ENCODE measurements at places on chromosomes 5 and 9.

GRCh38 chr5:125130591-125130990 is 384.2 kb upstream of the ZNF608 start:
- no peak for DNase-seq

DNA sequence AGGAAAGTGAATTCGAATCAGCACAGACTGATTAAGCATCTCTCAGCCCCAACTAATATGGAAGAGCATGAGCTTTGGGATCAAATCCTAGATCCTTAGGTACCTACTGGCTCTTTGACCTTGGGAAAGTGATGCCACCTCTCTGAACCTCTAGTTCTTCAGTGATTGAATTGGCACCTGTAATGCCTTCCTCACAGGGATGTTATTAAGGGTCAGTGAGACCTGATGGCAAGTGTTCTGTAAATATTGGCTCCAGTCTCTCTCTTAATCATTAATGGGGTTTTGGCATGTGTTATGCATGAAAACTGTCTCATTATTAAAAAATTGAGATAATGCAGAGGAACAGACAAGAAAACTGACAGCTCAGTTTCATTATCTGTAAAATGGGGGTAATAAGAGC is 115.8 kb downstream of the INSYN2B start:
- DNase-seq: no peak

DNA sequence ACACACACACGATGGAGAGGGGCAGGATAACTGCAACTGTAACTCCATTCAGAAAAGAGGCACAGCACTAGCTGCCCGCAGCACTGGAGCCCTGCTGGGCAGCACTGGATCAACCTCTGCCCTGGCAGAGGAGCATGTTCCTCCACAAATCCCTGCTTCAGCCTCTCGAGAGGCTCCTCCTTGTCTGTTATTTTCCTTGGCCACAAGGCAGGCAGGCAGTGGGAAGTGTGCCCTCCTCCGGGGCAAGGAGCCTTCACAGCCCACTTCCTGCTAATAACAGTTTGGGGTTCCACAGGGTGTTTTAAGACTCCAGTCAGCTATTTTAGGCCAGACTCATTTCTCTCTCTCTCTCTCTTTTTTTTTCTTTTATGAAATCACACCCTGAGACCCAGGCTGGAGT is 11.8 kb downstream of the FXN start:
- DNase-seq: no peak

DNA sequence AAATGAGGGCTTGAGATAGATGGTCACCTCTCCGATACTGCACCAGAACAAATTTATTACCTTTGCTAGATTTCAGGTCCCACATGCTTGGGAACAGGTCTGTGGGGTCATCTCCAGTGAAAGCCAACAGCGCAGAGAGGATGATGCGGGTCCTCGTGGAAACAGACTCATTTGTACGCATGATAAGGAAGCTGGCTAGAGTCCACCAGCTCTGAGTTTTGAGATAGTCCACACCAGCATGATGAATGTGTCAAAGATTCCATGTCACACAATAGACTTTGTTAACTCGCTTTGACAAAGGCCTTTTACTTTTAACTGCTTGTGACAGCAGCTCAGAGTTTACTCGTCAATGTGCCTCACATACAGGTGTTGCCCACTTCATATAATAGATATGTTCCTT is 105.4 kb upstream of the TBCA start:
- DNase-seq: no peak

- DNase-seq: no peak
Measured at GRCh38 chr5:14775857-14776256, 95.7 kb downstream of the ANKH start.

GRCh38 chr5:15440434-15440833 is 59.5 kb upstream of the FBXL7 start:
- DNase-seq: no peak

GRCh38 chr5:93578813-93579691 is 2.0 kb downstream of the NR2F1-AS1 start:
- DNase-seq: no peak

- DNase-seq: no peak
Measured at GRCh38 chr5:109857405-109858031, 167.8 kb downstream of the MAN2A1 start.

GRCh38 chr9:113772121-113772810 is 103.8 kb upstream of the ZNF618 start:
- DNase-seq: no peak

DNA sequence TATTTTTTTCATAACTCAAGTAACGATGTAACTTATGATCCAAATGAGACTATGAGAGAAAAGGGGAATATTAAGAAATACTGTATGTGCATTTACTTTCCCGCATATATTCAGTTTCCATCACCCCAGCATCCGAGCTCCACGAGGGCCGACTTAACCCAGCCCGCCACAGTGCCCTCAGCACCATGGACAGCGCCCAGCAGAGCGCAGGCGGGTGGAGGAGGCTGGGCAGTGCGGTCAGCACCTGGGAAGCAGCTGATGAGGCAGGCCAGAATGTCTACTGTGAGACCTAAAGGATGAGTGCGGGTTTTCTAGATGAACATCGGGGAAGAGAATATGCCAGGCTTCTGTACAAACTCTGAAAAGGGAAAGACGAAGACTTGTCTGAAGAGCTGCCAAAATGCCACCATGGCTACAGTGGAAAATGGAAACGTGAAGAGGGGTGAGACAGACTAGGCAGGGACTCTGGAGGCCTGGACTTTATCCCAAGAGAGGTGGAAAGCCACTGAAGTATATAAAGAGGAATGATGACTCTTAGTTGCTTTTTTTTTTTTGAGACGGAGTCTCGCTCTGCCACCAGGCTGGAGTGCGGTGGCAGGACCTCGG is 34.5 kb upstream of the MED27 start:
- no peak for DNase-seq

DNA sequence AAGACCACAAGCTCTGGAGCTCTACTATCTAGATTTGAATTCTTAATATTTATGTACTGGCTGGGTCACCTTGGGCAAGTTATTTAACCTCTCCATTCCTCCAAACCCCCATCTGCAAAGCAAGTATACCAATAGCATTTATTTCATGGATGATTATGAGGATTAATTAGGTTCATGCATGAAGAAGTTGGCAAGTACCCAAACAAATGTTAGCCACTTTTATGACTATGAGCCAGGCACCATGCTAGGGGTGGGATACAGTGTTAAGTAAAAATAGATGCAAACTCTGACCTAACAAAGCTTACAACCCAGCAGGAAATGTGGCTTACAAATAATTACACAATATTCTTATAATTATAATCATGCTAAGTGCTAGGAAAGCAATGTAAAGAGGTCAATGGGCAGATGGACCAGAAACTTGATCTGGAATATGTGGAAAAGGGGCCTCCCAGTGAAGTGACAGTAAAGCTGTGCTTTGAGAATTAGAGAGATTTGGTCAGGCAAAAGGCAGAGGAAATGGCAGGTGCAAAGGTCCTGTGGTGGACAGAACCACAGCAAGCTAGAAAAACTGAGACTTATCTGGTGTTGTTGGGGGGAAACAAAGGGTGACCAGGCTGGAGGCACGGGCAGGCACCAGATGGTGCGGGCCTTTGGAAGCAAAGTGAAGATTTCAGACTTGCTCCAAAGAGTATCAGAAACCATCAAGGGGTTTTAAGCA is 525.2 kb upstream of the TRPC7 start:
- no peak for DNase-seq

DNA sequence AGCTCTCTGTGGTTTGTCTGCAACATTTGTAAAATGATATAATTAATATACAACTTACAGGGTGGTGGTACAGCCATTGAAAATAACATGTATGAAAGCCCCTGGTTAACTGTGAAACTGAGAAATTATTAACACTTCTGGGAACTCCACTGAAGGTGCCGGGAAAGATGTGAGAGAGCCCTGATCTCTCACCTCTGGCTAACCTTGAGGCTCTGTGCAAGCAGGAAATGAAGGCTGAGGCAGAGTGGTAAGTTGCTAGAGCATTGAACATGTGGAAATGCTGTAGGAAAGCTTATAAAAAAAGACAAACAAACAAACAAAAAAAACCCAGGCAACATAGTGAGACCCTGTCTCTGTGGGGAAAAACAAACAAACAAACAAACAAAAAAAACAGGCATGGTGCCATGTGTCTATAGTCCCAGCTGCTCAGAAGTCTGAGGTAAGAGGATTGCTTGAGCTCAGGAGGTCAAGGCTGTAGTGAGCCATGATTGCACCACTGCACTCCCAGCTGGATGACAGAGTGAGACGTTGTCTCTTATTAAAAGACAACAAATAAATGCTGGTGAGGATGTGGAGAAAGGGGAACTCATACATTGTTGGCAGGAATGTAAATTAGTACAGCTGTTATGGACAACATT is 7.5 kb downstream of the CATSPER3 start:
- no peak for DNase-seq

- no peak for DNase-seq
Measured at GRCh38 chr5:168022446-168023169, 268.8 kb upstream of the WWC1 start.

DNA sequence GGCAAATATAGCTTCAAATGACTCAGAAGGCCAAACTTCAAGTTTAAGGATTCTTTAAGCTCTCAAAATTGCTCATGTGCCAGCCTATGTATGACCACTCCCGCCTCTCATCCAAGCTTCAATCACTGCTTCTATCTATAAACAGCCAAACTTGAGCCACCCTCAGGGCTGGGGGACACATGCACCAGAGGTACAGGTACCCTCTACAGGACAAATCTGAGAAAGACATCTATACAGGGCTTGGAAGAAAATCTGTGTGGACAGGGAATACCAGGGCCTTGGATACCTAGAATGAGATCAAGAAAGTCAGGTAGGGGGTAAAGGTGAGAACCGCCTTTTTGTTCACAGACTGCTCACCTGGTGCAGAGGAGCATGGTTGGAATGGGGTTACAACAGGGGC is 217.9 kb downstream of the ATPSCKMT start:
- no peak for DNase-seq

DNA sequence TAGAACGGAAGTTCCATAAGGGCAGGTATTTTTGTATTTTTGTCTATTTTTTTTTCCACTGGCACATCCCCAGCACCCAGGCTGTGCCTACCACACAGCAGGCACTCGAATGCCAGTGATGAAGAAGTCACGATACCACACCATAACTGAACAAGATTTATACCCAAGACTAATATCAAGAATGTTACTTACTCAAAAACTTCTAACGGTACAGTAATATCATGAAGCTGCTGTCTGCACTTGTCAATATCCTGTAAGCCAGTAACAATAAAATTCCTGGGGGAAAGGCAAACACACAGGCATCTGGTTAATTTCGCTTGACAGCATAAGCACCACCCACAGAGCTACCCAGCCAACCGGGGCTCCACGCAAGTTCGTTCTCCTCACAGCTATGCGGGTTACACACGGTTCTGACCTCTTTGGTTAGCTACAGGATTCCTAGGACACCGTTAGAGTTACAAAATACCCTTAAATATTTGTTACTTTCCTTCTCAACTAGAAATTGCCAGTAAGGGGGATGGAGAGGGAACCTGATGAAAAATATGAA is 1.3 kb downstream of the MED10 start:
- DNase-seq: no peak

DNA sequence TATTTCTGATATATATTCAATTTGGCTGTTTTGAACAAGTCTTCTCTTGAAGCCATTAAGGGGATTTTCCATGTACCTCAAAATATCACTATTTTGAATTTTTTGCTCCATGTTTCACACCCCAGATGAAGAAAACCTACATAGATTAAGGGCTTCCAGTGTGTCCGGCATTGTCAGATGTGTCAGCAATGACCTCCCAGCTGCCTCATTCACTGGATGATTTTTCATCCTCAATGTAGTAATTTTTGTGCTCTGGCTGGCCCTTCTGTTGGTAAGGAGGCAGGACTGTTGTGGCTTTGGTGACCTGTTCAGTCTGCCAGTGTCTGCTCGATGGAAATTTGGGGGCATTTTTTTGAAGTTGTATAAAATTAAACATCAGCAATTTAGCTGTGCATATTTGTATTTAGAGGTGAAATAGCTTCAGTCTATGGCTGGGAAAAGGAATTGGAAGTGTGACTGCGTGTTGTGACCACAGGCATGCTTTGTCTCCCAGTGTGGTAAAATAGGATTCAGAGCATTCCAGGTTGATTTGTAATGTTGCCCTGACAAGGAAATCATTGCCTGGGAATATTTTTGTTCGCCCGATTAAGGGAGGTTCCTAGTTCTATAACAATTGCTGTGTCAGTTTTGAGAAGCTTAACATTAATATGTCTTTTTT is 312.4 kb downstream of the ARHGEF28 start:
- no peak for DNase-seq

GRCh38 chr5:42970636-42971559 is 69.2 kb downstream of the ANXA2R start:
- DNase-seq: no peak

GRCh38 chr5:146718609-146719008 is 159.9 kb downstream of the PPP2R2B start:
- DNase-seq: no peak

DNA sequence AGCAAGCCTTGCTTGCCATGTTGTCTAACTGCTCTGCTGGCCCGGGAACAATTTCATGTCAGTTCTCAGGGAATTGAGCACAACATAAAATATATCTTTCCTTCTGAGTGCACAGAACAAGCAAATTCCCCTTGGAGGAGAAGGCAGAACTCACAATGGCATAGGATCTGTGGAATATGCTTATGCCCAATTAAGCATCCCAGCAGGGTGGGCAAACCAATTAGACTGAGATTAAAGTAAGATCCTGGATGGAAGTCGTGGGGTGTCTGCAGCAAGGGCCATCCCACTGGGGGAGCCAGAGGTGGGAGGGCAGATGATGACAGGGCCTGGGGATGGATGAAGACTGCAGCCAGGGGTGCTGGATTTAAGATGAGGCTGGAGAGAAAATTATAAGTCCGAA is 114.1 kb downstream of the BRINP1 start:
- DNase-seq: no peak

GRCh38 chr5:139685886-139686285 is 37.7 kb downstream of the CXXC5 start:
- DNase-seq: no peak
